ENCODE measurements at places on chromosomes 7 and 10. TPM values are rescaled to one million over a fixed set of nuclear protein-coding genes. Genes with fewer than 3 reads are reported as not detected.

GRCh38 chr7:123755338-123755737 lies 6.5 kb upstream of the WASL start:
- H3K27me3 ChIP-seq = no peaks in the 10 kb centered on the region
- H3K36me3 ChIP-seq = no peaks in the 10 kb centered on the region
- no peak overlapping the region for H3K4me3 ChIP-seq

SPDYE2B gene
- not detected for total RNA-seq

SYT15B gene
- 0.94 TPM for total RNA-seq

DNA sequence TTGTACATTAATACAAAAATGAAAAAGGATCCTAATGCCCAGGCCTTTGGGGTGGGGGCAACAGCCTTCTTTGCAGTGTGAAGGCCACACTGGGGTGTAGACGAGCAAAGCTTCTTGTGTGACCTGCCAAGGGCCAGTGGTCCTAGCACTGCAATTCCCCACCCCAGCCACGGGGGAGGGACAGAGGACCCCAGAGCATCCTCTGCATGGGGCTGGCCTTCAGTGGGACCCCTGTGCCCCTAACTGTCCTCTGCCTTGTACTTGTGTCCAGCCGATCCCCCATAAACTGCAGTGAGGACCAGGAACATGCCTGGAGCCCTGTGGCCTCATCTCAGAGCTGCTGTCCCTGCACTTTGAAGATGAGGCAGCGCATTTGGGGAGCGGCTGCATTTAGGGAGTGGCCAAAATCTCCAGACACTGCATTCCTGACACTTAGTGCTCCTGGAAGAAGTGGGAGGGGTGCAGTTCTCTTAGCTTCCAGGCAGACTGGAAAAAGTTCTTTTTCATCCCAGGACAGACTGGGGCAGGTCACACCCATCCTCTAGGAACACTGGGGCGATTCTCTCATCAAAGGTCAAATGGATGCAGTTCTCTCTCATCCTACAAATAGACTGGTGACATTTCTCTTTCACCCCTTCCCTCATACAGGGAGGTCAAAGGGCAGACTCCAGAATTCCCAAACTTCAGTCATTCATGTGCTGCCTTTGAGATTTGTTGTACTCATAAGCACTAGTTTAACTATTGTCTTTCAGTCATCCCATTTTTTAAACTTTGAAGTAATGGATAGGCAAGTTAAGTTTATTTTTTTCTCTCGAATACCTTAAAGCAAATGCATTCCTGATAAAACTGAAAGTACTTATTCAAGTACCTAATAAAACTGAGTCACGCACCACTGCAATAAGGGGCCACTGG lies 922 bp upstream of the MYO1G start:
- peak overlapping the region; percentile 10 for H3K27ac ChIP-seq
- no peak for DNase-seq
- H3K4me1 ChIP-seq = peaks cover 9% of the 10 kb centered on the region

- no peak for DNase-seq
- H3K27me3 ChIP-seq = no peaks in the 10 kb centered on the region
- H3K27ac ChIP-seq = no peak overlapping the region
- no peaks in the 10 kb centered on the region for H3K36me3 ChIP-seq
- no peak overlapping the region for H3K4me3 ChIP-seq
Observed at GRCh38 chr10:53052521-53053164, 280.1 kb upstream of the MBL2 start.

NPC1L1 gene
- 0.30 TPM for total RNA-seq

GRCh38 chr7:75928568-75928914 lies 13.6 kb downstream of the POR start:
- H3K4me1 ChIP-seq = no peaks in the 10 kb centered on the region
- no peaks in the 10 kb centered on the region for H3K27me3 ChIP-seq
- DNase-seq = no peak
- no peak overlapping the region for H3K27ac ChIP-seq
- no peak overlapping the region for H3K4me3 ChIP-seq

DNA sequence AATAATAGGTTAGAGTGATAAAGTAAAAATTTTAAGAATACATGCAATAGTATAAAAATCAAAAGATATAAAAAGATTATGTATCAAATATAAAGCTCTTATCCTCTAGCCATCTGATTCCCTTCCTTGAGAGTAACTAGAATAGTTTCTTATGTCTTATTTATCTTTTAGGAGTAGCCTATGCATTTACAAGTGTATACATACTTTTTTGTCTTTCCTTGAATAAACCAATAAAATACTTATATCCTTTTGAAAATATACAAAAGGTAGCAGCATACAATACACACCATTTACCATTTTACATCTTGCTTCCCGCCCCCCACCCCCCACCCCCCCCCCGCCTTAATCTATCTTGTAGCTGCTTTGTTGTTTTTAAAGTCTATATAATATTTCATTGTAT lies 31.4 kb downstream of the AHCYL2 start:
- H3K36me3 ChIP-seq = no peaks in the 10 kb centered on the region
- no peak overlapping the region for H3K4me3 ChIP-seq
- no peaks in the 10 kb centered on the region for H3K4me1 ChIP-seq
- DNase-seq = no peak
